T47D (cell line): ENCODE measurements at places on chromosomes 11 and 22.

- no peak for DNase-seq
These were observed 9.2 kb upstream of the NARS2 start for GRCh38 chr11:78583889-78584288.

GRCh38 chr11:9179141-9179540, 86.0 kb downstream of the DENND5A start:
- no peak for DNase-seq

DNA sequence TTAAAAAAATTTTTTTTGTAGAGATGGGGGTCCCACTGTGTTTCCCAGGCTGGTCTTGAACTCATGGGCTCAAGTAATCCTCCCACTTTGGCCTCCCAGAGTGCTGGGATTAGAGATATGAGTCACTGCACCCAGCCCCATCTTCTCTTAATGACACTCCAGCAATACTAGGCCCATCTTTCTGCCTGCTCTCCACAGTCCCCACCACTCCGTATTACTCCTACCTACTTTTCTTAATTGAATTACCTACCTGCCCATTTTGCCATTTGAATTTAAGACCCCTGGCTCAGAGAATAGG, 2.0 kb upstream of the STIM1 start:
- DNase-seq: no peak

DNA sequence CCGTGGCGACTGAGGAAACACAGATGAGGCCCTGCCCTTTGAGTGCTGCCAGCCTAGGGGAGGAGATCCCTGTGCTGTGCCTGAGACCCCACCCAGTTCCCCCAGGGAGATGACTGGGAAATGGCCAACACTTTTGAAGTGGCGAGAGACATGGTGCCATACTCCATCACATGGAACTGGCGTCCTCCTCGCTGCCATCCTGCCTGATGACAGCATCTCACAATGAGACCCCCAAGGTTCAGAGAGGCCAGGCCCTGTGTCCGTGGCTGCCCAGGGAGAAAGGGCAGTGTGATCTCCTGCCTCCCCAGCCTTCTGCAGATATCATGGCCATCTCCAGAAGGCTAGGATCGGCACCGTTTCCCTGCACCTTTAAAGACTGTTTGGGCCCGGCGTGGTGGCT, 31.1 kb downstream of the FAM83F start:
- DNase-seq: no peak

GRCh38 chr11:58900479-58901420, 38.5 kb upstream of the GLYATL1 start:
- peak; percentile 89 for DNase-seq

DNA sequence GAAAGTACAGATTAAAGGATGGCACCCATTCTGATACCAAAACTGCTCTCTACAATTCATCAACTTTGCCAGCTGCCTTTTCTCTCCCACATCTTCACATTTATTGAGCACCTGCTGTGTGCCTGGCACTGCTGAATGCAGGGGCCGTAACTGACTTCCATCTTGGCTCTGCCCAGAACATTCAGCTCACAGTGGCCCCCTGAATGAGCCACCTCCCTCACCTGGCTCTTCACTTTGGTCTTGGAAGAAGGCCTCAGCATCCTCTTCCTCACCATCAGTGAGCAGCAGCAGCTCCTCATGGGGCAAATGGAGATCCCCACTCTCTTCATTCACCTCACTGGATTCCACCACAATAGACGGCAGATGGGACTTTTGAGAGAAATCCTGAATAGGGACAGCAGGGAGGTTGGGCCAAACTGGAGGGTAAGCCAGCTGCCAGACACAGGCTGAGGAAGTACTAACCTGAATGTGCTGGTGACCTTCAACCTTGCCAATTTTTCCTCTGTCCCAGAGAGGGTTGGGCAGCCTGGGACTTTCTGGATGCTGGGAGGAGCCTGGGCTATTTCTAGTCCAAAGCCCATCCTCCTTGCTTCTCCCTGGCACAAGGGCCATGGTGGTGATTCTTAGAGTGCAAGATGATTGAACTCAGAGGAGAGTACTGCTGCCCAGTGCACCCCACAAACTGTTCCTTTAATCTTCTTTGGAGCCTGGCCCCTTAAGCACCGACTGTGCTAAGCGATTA, 1.9 kb upstream of the UQCC3 start:
- no peak for DNase-seq

DNA sequence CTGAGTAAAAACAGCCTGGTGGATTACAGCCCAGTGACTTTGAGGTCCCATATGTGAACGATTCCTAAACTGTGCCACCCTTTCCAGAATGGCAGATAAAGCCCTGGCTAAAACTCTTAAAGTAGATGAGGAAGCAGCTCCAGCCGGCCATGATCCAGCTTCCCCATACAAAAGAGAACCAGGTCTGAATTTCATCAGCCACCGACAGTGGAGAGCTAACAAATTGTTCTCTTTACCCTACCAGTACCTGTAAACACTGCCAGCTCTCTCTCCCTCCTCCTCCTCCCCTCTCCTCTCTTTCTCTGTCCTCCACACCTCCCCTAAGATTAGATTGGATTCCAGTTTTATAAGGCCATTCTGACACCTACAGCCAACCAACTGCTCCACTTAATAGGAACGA, 176.9 kb downstream of the DSCAML1 start:
- DNase-seq: peak; percentile 30

DNA sequence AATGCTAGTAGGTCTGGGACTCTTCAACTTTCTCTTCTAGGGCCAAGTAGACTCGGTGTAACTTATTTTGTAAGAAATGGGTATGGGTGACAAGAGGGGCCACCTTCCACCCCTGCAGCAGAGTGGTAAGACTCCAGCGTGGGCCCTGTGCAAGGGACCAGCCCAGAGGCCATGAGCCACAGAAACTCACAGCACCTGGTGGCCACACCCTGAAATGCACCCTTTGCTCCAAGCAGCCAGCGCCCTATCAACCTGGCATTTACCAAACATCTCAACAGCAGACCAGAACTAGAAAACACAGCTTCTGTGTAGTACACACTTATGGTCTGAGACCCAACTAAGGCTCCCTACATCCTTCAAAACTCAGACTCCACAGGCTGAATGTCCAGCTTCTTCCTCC, 5.7 kb downstream of the CDCA5 start:
- DNase-seq: peak; percentile 52

DNA sequence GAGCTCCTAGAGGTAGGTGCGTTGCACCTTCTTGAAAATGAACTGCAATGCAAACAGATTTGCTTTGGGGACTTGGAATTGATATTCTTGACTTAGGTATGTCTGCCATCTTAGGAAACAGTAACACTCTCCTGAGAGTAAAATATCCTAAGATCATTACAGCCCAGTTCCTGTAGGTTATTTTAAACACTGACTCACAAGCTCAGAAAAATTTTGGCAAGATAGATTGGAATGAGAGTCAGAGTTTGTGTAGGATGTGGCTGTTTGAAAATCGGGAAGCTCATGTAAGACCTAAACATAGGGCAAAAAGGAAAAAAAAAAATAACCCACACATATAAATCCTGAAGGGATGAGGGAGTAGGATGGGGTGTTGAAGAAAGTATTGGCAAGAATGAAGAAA, 377.0 kb upstream of the LRRC4C start:
- no peak for DNase-seq

DNA sequence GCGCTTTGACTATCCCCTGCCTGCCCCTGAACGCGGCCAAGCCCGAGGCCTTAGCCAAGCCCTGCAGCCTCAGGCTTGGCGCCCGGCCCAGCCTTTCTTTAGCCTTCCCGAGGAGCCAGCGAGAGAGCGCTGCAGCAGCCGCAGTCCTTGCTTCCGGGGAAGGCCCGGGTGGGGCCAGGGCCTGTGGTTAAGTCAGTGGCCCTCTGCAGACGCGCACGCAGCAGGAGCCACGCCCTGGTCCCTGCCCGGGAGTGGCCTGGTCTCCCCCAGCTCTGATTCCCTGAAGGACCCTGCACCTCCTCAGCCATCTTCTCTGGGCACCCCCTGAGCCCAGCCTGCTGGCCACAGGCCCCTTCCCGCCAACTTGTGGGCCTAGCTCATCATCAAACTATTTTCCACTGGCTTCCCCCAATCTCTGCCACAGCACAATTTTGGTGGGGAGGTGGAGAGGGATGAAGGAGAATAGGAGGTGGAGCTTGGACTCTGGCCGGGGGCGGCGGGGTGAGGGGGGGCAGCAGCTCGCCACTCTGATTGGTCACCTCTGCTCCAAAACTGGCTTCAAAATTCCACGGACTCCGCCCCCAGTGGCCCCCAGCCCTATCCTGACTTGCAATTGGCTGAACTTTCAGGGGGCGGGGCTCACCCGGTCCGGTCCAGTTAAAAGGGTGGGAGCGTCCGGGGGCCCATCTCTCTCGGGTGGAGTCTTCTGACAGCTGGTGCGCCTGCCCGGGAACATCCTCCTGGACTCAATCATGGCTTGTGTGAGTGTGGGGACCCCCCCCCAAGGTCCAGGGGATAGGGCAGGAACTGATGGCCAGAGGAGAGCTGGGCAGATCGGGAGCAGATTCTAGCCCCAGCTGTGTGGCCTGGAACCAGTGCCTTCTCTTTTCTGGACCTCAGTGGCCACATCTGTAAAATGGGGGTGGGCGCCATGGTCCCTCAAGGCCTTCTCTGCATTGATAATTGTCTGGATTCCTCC, at the start of gene LGALS1:
TSS of gene LGALS1 (plus strand) at position 686 of the 979 bp plus-strand sequence. CDS start at position 753, 67 bp downstream.
- DNase-seq: peak; percentile 96

DNA sequence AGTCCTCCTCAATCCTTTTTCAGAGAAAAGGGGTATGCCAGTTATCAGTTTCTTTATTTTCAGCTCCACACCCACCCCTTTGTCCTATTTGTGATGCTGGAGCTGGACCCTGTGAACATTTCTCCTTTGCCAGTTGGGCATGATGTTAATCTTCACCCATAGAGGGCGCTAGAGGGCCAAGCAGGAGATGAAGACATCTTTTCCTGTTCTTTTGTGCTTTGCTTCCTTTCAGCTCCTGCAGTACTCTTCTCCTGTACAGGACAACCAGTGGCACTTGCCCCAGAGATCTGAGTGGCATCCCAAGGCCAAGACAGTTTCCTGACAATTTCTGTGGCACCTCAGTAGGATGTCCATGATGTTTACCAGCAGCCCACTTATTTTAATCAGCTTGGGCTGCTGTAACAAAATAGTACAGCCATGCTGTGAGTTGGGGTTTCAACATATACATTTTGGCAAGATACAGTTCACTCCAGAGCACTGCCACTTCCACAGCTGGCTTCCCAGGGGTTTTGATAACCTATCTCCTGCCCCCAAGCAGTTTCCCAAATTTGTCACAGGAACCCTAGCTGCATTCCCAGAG, 4.6 kb downstream of the SAA2 start:
- DNase-seq: peak; percentile 15

GRCh38 chr11:120298461-120298860, 26.6 kb upstream of the TLCD5 start:
- no peak for DNase-seq

- DNase-seq: peak; percentile 90
These were observed 51.8 kb downstream of the C11orf71 start for GRCh38 chr11:114348200-114349191.

- no peak for DNase-seq
These were observed 25.0 kb upstream of the SUSD2 start for GRCh38 chr22:24156141-24156912.

DNA sequence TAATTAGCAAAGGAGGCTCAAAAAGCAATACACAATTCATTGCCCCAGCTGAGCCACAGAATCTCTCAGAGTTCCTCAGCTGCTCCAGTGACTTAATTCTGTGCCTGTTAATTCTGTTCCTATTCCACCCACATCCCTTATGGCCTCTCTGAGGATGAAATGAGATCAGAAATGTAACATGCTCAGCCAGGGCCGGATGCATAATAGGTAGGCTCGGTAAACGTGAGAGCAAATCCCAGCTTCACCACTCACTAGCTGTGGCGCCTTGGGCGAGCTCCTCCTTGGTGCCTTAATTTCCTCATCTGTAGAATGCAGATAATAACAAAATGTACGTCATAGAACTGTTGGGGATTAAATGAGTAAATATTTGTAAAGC, 42.8 kb upstream of the DKK3 start:
- DNase-seq: no peak

DNA sequence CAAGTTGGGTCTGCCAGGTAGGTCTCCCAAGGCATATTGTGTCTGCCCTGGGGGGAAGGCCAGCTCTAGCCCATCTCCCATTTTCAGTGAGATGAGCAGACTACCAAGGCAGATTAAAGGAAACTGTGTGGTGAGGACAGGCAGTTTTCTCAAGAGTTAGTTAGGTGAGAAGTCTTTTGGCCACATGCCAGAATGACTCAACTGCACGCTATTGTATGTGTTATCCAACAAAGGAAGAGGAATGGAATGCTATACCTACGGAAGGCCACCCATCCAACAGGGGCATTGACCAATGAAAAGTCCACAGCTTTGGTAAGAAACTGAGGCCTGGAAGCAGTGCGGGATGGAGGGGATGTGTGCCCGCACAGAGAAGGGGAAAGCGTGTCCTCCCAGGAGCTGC, 941.7 kb downstream of the NTM start:
- peak; percentile 15 for DNase-seq

DNA sequence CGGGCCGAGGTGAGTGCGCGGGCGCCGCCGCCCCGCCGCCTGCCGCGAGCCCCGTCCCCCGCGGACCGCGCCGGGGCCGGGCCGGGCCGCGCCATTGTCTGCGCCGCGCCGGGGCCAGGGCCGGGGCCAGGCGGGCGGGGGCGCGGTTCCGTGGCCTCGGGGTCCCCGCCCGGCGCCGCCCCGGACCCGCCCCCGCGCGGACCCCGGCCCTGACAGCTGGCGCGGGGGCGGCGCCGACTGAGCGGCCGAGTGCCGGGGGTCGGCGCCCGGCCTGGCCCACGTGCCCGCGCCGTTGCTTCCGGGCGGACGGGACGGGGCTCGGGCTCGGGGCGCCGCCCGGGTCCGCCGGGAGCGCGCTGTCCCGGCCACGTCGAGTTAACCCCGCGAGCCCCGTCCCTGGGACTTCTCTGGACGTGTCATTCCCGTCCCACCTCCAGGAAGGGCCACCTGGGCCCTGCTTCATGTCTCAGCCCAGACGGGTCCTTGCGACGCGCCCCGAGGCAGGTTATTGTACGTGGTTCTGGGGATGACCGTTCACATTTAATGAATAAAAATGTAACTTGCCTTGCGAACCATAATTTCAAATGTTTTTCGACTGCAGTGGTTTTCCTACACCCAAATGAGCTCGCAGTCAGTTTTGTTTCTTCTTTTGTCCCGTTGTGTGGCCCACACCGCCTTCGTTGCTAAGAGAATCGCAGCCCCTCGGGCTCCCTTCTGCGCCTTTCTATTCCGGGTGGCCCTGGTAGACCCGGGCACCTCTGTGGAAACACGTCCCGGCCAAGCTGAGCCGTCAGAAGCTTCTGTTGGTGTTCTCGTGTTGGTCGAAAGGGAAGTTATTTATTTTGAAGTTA, 562 bp downstream of the ZBED4 start:
- DNase-seq: peak; percentile 23
